Sciatic nerve (tissue), 2 donors: ENCODE measurements at places on chromosomes 13 and 19. TPM values are rescaled to one million over a fixed set of nuclear protein-coding genes. Genes with fewer than 3 reads are reported as not detected.

USF2 gene
- total RNA-seq: 137 TPM

KIR3DL2 gene
- not detected for total RNA-seq

LILRB5 gene
- 24.1 TPM for total RNA-seq

HS6ST3 gene
- 0.22 TPM for total RNA-seq

FXYD7 gene
- total RNA-seq: 5.5 TPM

TYK2 gene
- 128 TPM for total RNA-seq

SLC25A41 gene
- 0.27 TPM for total RNA-seq

PRODH2 gene
- total RNA-seq: not detected

GDF15 gene
- total RNA-seq: 8.3 TPM

CCL25 gene
- not detected for total RNA-seq

SLAIN1 gene
- total RNA-seq: 10.1 TPM

CNMD gene
- 0.27 TPM for total RNA-seq

STOML3 gene
- total RNA-seq: not detected

POLRMT gene
- total RNA-seq: 36.1 TPM

ZBTB32 gene
- total RNA-seq: 0.18 TPM

EDNRB gene
- total RNA-seq: 31.1 TPM

IGFL1 gene
- not detected for total RNA-seq

OXGR1 gene
- total RNA-seq: 0.27 TPM

PLIN4 gene
- 58.1 TPM for total RNA-seq

IL12RB1 gene
- 2.1 TPM for total RNA-seq

ITGBL1 gene
- 74.1 TPM for total RNA-seq

FREM2 gene
- total RNA-seq: 9.2 TPM

CD177 gene
- total RNA-seq: 19.3 TPM

SYT3 gene
- not detected for total RNA-seq
